ENCODE measurements at places on chromosomes 11 and 22.

DNA sequence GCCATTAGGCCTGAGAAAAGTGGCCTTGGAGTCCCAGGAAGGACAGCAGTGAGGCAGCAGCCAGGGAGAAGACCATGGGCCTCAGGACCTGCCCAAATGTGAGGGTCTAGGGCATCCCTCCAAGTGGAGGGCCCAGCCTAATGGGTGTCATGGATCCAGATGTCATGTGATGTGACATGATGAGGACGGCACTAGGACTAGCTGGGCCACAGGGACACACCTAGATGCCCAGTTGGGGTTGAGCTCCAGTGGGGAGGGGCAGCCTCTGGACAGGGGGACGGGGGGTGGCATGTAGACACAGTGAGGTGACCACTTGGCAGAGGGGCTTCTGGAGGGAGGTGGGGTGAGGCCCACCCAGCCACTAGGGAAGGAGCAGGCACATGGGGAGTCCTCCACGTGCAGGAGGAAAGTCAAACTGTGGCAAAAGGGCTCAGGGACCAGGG, 5.4 kb downstream of the SCARF2 start:
- DNase-seq, result no peak

- no peak for DNase-seq
These were observed 6.6 kb downstream of the HSPA8 start for GRCh38 chr11:123055191-123055901.

DNA sequence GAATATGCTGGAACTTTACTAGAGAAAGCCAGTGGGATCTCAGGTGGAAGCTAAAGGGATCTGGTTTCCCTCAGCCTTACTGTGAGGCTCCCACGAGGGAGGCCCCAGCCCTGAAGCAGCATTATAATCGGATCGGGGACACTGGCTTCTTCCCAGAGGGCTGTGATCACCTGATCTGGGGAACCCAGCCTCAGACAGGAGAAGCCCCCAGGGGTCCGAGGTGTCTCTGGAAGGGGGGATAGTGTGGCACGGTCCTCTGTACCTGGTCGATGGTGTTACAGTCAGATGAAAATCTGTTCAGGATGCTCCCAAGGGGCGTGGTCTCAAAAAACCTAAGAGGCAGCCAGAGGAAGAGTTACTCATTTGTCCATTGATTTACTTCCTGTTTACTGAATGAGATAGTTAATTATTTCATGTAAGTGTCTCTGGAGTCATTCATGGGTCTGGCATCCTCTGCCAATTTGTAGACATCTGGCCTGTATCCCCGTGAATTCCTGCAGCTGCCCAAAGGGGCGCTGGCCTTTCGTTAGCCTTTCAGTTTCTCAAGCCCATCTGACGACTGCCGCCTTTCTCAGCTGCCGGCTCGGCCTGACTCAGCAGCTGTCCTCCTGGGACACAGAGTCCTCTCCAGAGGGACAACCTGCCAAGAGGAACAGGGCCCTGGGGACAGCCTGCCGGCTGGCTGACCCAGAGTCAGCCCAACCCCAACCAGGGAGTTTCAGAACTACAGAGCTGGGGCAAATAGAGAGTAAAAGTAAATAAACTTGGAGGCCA, 17.0 kb upstream of the KCNJ11 start:
- peak; percentile 4 for DNase-seq

GRCh38 chr11:16737818-16738192, 642 bp upstream of the C11orf58 start:
- no peak for DNase-seq

DNA sequence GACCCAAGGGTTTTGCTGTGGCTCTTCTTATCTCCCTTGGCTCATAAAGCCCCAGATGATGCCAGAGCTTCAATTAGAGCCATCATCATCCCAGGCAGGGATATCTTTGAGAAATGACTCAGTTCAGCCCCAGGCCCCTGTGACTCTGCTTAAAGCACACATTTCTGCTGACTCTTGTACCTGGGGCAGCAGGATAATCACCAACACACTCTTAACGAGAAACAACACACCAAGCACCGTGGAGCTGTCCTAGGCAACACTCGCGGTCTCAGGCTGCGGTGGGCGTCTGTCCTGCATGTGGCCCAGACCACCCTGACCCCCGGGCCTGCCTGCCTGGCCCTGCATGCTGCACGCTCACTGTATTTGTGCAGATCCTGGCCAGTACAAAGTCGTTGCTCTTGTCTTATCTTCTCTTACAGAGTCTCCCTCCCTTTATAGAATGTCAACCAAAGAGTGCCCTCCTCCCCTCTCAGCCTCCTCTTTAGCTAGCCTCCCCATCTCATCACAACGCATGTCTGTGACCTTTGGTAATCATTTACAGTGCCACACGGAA, 114.2 kb upstream of the PARVA start:
- no peak for DNase-seq

DNA sequence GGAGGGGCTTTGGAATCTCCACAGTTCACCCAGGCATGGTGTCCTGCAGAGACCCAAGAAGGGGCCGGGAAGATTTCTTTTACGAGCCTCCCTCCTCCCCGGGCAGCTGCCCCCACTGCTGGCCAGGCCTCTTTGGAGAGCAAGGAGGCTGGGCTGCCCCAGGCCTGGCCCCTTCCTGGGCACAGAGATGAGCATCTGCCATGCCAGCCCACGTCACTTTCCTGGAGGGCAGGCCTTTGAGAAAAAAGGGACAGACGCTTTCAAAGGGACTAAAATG, 60.5 kb upstream of the FGF3 start:
- no peak for DNase-seq

GRCh38 chr11:130115218-130115617, 44.4 kb upstream of the ST14 start:
- no peak for DNase-seq

- no peak for DNase-seq
These were observed 11.7 kb upstream of the MPEG1 start for GRCh38 chr11:59224351-59224928.

All from RCC 7860 (cell line).